Testis (tissue), 5 donors: ENCODE measurements at places on chromosomes 1 and 21. TPM values are rescaled to one million over a fixed set of nuclear protein-coding genes. Genes with fewer than 3 reads are reported as not detected.

- H3K27ac ChIP-seq: no peak overlapping the region
- no peak overlapping the region for H3K4me3 ChIP-seq
- H3K36me3 ChIP-seq: no peaks in the 10 kb centered on the region
- H3K4me1 ChIP-seq: peaks cover 21% of the 10 kb centered on the region
- DNase-seq: no peak
Observed at GRCh38 chr1:203512848-203513584, 19.1 kb downstream of the OPTC start.

OR2T35 gene
- polyA plus RNA-seq: not detected

DNA sequence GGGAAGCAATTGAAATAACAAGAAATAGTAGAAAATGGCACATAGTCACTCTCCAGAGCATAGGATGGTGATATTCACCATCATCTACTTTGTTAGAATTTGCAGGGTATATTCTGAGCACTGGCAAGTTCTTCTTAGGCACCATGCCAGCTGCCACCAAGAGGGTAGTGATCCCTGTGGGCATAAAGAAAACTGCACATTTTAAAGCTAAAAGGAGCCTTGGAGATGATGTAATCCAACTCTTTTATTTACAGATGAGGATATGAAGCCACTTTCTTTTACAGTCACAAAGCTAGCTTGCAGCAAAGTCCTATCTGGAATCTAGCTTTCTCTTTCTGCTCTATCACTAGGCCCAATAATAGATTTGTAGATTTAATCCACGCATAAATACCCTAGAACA lies 69.0 kb downstream of the PTGER3 start:
- no peak overlapping the region for H3K4me3 ChIP-seq
- H3K27me3 ChIP-seq: no peaks in the 10 kb centered on the region
- no peaks in the 10 kb centered on the region for H3K4me1 ChIP-seq

PLEKHN1 gene
- 0.21 TPM for polyA plus RNA-seq

DNA sequence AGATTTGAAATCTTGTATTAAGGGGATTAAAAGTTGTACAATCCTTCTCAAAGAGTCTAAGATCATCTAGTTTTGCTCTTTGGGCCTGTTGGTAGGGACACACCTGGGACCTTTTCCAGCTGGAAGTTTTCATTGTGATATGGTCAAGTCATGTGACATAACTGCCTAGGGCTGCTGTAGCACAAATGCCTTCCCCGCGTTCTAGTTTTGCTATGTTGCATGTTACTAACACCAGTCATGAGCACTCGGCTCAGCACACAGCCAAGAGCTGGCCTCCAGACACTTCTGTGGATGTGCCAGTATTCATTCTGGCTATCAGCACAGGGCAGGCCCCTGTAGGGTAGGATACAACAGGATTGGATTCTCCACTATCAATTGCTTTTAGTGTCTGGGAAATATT lies 14.6 kb upstream of the FLG2 start:
- H3K27ac ChIP-seq: no peak overlapping the region
- DNase-seq: no peak
- no peaks in the 10 kb centered on the region for H3K27me3 ChIP-seq
- no peaks in the 10 kb centered on the region for H3K4me1 ChIP-seq
- H3K4me3 ChIP-seq: no peak overlapping the region
- H3K36me3 ChIP-seq: no peaks in the 10 kb centered on the region

GRCh38 chr1:152873495-152873894 lies 4.6 kb upstream of the SMCP start:
- no peaks in the 10 kb centered on the region for H3K36me3 ChIP-seq
- H3K27me3 ChIP-seq: no peaks in the 10 kb centered on the region
- DNase-seq: no peak
- no peaks in the 10 kb centered on the region for H3K4me1 ChIP-seq
- no peak overlapping the region for H3K27ac ChIP-seq

PLA2G4A gene
- 4.9 TPM for polyA plus RNA-seq

DNA sequence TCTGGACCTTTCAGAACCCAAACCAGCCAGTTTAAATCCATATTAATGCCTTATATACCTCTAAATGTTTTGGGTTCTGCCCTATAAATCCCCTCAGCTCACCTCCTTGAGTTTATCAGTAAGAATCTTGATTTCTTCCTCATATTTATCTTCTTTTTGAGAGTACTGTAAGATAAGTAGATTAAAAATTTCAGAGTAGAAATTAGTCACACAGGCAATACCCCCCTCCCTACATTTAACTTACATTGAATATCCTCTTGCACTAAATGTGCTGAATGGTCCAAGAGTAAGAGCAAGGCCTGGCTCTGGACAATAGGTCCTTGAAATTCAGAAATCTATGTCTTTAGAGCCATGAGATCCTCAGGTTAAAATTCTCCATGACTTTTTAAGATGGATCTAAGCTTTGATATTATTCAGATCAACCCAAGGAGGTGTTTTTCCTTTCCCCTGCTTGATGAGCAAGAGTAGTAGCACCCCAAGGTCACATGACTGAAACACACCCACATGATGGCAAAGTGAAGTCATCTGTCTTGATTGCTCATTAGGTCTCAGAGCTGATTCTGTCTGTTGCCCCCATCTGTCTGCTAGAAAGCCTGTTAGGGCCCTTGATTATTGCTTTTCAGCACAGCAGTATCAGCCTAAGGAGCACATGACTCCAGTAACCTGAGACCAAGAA lies 15.8 kb upstream of the NUP210L start:
- H3K27me3 ChIP-seq: no peaks in the 10 kb centered on the region
- no peak for DNase-seq
- H3K4me1 ChIP-seq: no peaks in the 10 kb centered on the region
- H3K4me3 ChIP-seq: no peak overlapping the region
- H3K27ac ChIP-seq: no peak overlapping the region

UMODL1 gene
- polyA plus RNA-seq: 6.8 TPM

DNA sequence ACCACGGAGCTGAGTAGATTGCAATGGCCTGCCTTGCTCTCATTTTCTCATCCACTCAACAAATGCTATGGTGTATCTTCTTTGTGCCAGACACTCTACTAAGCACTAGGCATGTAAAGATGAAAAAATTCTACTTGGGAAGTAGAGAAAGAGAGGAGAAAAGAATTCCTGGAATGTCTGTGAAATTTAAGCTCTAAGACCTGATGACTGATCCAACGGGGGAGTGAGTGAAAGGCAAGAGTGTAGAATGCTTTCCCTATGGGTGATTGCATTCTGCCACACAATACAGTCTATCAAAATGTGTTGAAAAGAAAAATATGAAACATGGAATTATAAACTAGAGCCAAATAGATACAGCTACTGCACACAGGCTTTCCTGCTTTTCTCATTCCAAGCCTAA lies 82.3 kb downstream of the CYYR1 start:
- no peaks in the 10 kb centered on the region for H3K4me1 ChIP-seq
- no peak overlapping the region for H3K27ac ChIP-seq
- DNase-seq: no peak
- H3K27me3 ChIP-seq: no peaks in the 10 kb centered on the region
- no peaks in the 10 kb centered on the region for H3K36me3 ChIP-seq

DNA sequence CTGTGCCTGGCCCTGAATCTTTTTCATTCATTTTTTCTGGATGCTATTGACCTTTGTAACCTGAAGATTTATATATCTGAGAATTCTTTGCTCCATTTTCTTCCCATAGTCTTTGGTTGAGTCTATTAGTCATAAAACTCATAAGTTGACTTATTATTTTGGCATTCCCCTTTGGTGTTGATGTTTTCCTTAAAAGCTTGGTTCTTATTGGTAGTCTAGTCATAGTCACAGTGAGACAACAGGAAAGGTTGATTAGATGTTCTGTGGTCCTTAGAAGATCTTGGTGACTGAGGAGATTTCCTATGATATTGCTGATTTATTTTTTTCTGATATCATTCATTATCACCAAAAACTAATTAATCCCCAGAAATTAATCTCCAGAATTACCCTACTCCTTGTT lies 86.2 kb downstream of the PTPRC start:
- H3K4me3 ChIP-seq: no peak overlapping the region
- H3K27me3 ChIP-seq: no peaks in the 10 kb centered on the region
- DNase-seq: no peak
- no peaks in the 10 kb centered on the region for H3K4me1 ChIP-seq

GRCh38 chr1:40592107-40592803 lies 60.8 kb downstream of the ZNF684 start:
- no peak overlapping the region for H3K4me3 ChIP-seq
- no peaks in the 10 kb centered on the region for H3K36me3 ChIP-seq
- H3K4me1 ChIP-seq: no peaks in the 10 kb centered on the region
- no peaks in the 10 kb centered on the region for H3K27me3 ChIP-seq
- no peak overlapping the region for H3K27ac ChIP-seq

DNA sequence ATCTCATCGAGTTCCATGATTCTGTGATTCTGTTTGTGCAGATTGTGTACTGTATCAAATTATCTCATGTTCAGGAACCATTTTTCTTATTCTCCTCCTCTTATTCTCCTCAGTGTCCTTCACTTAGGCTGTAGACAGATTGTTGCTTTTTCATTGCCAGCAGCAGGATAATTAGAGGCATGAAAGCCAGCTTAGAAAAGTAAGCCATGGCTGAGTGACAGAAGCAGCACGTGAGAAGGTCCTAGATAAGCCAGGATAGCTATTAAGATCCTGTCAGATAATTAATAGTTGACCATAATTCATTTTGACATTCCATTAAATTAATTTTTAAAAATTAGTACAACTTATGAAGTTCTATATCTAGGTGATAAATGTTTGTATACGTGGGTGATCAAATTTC lies 60.8 kb upstream of the PRKACB start:
- no peaks in the 10 kb centered on the region for H3K36me3 ChIP-seq
- no peak overlapping the region for H3K27ac ChIP-seq
- no peaks in the 10 kb centered on the region for H3K27me3 ChIP-seq
- H3K4me1 ChIP-seq: peaks cover 4% of the 10 kb centered on the region
- no peak overlapping the region for H3K4me3 ChIP-seq

GRCh38 chr1:96772349-96772748 lies 50.8 kb downstream of the PTBP2 start:
- no peaks in the 10 kb centered on the region for H3K36me3 ChIP-seq
- no peak overlapping the region for H3K27ac ChIP-seq
- no peak overlapping the region for H3K4me3 ChIP-seq

- H3K4me1 ChIP-seq: no peaks in the 10 kb centered on the region
- no peak overlapping the region for H3K27ac ChIP-seq
- no peaks in the 10 kb centered on the region for H3K27me3 ChIP-seq
- H3K4me3 ChIP-seq: no peak overlapping the region
- DNase-seq: peak; percentile 58
- H3K36me3 ChIP-seq: no peaks in the 10 kb centered on the region
Observed at GRCh38 chr21:36422279-36423098, 37.3 kb downstream of the CHAF1B start.

WNT2B gene
- polyA plus RNA-seq: 9.1 TPM

DNA sequence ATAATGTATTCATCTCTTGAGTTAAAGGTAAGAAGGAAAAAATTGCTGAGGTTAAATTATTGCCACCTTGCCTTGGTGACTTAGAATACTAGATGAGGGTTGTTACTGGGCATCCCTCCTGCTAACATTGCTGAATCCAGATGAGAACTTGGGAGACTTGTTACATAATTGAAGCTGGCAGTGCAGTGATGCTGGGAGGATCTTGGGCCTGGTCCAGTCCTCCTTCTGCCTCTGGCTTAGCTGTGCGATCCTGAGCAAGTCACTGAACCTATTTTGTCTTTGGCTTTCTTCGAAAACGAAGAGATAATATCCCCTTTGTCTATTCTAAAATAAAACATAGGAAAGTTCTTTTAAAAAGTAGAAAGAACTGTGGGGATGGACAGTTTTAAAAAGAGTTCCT lies 244.9 kb upstream of the NRIP1 start:
- H3K4me3 ChIP-seq: peak overlapping the region; percentile 4
- peak; percentile 67 for DNase-seq
- no peaks in the 10 kb centered on the region for H3K27me3 ChIP-seq

DNA sequence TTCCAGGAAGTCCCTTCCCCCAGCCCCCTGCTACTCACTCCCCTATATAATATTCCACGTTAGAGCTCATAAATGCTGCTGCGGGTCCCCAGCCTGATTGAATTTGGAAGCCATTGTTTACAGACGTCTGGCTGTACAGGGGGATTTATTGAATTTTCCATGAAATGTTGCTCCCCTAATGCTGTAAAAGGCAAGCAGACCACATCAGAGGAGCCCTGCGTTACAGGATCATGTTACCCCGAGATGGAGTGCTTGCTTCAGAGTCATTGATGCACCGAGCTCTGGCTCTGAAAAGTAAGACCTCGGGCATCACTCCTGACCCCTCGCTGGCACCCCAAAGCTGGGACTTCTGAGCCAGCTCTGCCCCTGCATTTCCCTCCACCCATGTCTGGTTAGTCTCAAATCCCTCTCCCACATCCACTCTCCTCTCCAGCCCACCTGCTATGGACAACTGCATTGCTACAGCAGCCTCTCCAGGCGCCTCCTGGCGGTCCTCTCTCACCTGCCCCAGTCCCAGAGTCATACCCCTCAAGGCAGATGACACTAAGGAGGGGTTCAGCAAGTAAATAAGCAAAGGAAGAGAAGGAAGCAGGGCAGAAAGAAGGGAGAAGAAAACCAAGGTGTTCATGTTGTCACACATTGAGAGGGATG lies 127.8 kb downstream of the TMEM53 start:
- no peak overlapping the region for H3K4me3 ChIP-seq
- no peaks in the 10 kb centered on the region for H3K36me3 ChIP-seq
- H3K27ac ChIP-seq: no peak overlapping the region
- H3K27me3 ChIP-seq: no peaks in the 10 kb centered on the region

MPL gene
- polyA plus RNA-seq: 0.32 TPM

- no peaks in the 10 kb centered on the region for H3K4me1 ChIP-seq
- H3K4me3 ChIP-seq: no peak overlapping the region
- no peak for DNase-seq
- H3K27ac ChIP-seq: no peak overlapping the region
- no peaks in the 10 kb centered on the region for H3K27me3 ChIP-seq
- H3K36me3 ChIP-seq: no peaks in the 10 kb centered on the region
Observed at GRCh38 chr1:11391886-11392285, 87.1 kb upstream of the DISP3 start.

SPAG17 gene
- 38.7 TPM for polyA plus RNA-seq

GRCh38 chr1:154097873-154098272 lies 57.0 kb downstream of the NUP210L start:
- H3K27me3 ChIP-seq: no peaks in the 10 kb centered on the region
- no peak overlapping the region for H3K27ac ChIP-seq
- H3K4me1 ChIP-seq: no peaks in the 10 kb centered on the region
- H3K4me3 ChIP-seq: no peak overlapping the region
- no peak for DNase-seq
- no peaks in the 10 kb centered on the region for H3K36me3 ChIP-seq

DNA sequence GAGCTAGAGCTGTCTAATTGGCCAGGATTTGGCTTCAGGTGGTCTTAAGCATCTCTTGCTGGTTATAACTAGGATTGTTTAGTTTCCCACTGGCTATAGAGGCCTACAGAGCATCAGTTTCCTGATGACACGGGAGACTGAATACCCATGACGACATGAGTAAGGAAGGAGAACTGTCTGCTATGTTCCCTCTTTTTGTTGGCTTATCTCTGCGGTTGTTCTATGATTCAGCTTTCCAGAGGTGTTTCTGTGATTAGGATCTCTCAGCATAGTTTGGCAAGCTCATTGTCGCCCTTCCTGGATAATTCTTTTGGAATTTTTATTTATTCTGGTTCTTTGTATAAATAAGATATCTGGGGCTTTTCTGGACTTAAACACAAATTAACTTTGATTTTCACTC lies 163.4 kb downstream of the OLFM3 start:
- H3K4me3 ChIP-seq: no peak overlapping the region
- H3K27ac ChIP-seq: no peak overlapping the region
- H3K36me3 ChIP-seq: no peaks in the 10 kb centered on the region
- no peak for DNase-seq
